ENCODE measurements at places on chromosomes 1 and 21.
A peak's percentile ranks its signal among the peaks of the same experiment; 100 is the strongest.

DNA sequence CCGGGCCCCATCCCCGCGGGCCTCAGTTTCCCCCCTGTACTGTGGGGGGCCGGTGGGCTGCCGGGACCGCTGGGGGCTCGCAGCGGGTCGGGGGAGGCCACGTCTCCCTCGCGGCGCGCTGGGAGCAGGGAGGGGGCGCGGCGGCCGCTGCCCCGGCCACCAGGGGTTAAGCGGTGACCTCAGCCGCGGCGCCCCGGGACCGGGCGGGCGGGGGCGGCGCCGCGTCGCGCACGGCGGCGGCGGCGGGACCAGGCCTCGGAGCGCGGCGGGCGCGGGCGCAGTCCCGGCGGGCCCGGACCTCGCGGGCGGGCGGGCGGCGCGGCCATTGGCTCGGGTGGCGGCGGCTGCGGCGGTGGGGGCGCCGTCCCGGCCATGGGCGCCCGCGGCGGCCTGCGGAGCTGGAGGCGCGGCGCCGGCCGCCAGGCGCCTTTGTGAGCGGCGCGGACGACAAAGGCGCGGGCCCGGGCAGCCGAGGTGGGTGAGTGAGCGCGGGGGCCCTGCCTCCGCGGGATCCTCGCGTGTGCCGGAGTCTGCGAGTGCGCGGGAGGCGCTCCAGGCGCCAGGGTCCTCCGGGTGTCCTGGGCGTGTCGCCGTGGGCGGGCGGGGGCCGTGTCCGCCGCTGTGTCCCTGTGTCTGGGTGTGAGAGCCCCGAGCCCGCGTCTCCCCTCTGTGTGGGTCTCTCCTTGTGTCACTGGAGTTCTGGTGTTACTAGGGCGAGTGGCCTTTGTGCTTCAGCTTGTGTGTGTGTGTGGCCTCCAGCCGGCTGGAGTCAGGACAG, at the start of gene ARHGEF10L:
ARHGEF10L (plus strand) TSS at position 222 of the 778 bp plus-strand sequence. CDS start 40,898 bp downstream, outside the sequence.
- no peak for DNase-seq

GRCh38 chr1:223175633-223176032, 32.6 kb upstream of the TLR5 start:
- DNase-seq = no peak

DNA sequence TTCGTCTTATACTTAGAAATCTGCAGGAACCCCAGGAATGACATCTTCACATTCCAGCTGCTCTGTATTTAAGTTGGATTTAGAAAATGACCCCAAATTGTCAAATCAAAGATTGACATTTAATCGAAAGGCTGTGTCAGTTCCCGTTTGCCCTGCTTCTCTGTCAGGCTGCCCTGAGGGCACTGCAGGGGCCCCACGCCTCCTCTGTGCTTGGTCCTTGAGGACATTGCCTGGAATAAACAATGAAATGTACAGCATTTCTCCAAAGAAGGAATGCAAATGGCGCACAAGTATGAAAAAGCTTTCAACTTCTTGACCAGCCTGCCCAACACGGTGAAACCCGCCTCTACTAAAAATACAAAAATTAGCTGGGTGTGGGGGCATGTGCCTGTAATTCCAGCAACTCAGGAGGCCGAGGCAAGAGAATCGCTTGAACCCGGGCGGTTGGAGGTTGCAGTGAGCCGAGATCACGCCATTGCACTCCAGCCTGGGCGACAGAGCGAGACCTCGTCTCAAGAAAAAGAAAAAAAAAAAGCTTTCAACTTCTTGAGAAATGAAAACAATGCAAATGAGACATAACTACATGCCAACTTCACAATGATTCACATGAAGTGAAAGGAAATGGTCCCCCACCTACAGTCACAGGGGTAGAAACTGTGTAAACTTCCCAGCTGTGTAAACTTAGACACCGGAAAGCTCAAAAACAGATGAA, 3.0 kb downstream of the TMPRSS3 start:
- peak; percentile 49 for DNase-seq

DNA sequence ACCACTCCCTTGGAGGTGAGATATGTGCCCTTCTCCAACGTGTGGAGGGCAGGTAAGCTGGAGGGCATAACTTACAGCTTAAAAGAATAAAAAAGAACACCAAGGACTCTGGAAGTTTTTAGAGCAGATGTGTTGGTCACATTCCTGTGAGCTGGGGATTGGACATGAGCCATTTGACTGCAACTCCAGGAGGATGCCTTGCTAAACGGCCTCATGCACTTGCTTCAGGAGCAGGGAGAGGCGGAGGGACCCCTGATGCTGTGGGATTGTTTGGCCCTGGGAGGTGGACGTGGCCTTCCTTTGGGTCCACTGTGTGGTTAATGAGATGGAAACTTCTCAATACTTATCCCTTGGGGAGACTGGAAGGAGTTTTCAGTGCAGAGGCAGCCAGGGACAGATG, 185.6 kb downstream of the RHOU start:
- DNase-seq = no peak

DNA sequence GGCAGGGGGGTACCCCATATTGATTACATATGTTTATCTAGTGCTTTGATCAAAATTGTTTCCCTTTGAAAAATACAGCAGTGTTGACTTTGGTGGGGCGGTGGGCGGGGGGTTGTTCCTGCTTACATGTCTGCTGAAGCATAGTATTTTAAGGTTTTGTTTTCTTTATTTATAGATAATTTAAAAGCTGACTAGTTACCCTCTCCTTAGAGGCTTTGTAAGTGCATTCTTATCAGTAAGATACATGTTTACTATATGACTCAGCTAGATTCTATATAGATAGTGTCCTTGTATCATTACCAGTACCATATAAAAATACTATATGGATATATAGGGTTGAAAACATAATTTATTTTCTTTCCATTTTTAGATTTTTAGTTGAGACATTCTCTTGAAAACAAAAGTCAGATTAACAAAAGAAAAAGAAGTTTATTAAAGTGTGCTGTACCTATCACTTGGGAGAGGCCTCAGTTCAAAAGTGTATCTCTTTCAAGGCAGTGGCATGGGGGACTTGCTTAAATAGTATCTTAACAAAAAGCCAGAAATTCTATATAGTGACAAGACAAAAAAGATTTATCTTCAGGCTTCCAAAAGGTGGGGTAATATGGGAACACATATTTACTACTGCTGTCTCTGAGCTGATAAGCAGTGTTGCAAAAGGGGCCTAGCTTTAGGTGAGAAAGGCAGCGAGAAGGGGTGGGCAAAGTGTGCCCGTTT, 79.0 kb downstream of the HS2ST1 start:
- DNase-seq = no peak

DNA sequence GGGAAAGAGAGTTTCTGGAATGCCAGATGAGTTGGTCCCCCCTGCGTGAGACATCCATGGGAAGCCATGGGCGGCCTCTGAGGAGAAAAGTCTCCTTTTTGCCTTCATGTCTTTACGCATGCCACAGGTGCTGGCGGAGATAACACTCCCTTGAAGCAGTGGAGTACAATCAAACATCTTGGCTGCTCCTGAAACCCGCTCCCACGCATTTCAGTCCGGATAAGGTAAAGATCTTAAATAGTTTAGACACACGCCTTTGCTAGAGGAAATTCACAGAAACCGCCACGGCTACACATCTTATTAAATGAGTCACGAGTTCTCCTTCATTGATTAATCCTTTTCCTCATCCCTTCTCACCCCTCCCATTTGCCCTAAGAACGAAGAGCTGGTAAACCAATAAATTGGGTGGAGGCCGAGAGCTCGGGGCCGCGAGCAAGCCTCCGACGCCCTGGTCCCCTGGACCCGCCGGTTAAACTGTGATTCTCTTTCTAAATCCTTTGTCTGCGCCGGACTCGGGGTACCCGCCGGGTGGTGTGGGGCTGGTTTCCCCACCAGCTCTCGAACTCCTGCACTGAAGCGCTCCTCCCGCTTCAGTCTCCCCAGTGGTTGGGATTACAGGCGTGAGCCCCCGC, 6.6 kb upstream of the ZNF669 start:
- DNase-seq = no peak
